Activated CD4-positive, alpha-beta T cell treated with anti-CD3 and anti-CD28 coated beads, Interleukin-2, amount 50 U/mL, for 4 hours (primary cell): ENCODE measurements at places on chromosomes 7 and 10.

DNA sequence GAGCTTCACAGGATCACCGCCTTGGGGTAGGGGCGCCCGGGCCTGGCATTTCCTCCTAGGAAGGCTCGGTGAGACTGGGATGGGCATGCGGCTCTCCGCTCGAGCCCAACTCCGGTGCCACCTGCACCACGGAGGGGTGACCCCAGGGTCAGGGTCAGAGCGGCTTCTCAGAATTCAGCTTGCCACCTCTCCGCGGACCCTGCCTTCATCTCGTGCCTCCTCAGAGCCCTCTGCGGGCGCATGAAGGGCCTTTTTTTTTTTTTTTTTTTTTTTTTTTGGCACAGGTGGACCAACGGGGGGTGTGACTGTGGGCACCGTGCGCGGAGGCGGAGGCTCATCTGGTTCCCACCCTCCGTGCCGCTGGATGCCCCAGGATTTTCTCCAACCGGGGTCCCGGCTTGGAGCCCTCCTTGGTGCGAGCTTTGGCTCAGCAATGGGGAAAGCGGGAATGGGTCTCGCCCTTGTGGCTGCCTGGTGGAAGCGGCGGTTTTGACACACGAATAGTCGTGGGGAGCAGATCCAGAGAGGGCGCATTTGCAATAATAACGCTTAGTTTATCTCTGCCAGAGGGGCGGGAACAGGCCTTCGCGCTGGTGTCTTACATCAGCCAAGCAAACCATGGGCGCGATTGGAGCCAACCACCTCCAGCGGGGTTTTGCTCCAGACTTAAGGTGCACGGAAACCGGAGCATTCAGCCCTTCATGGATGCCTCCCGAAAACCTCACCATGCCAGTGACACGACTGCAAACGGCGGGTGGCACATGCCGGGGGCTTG, 5.0 kb upstream of the TNRC18 start:
- no peak for DNase-seq

DNA sequence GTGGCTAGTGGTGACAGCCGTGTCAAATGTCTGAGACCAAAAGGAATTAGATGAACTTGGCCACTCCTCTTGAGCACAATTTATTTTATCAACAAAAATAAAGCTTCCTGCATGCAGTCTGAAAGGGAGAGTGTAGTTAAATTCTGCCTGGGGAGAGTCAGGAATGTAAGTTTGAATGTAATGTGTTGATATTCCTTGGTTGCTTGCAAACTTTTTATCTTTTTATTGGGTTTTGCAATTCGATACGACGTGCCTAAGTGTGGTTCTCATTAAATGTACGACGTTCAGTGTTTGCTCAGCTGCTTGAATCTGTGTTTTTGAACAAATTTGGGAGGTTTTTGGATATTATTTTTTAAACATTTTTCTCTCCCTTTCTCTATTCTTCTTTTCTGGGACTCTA, 839.9 kb downstream of the CCSER2 start:
- DNase-seq = no peak

DNA sequence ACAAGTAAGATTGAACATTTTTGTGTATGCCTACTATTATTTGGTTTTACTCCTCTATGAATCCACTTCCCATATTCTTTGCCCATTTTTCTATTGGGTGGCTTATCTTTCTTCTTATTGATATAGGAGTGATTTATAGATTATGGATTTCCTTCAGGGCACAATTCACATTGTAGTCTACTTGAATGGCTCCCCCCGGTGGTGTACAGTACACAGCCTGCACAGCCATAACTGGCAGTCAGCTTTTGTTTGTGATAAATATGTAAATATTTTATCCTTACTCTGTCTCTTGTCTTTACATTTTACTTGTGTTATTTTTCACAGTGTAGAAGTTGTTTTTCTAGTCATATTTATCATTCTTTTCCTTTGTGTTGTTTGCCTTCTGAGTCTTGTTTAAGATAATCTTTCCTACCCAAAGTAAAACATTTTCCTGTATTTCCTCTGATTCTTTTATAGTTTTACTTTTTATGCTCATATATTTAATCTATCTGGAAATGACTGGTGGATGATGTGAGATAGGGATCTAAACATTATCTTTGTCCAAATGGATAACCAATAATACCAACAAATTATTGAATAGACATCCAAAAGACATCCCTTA, 23.9 kb upstream of the CALD1 start:
- DNase-seq = peak; percentile 26

GRCh38 chr7:101397243-101397642, 34.6 kb downstream of the COL26A1 start:
- DNase-seq = no peak
